Stimulated activated CD8-positive, alpha-beta memory T cell treated with anti-CD3 and anti-CD28 coated beads, Interleukin-4, amount 100 ng/mL, for 1 hour (primary cell): ENCODE measurements at places on chromosomes 3 and 15.

GRCh38 chr3:66000506-66000905 lies 38.2 kb downstream of the MAGI1 start:
- no peak for DNase-seq

GRCh38 chr3:88031642-88032077 lies 27.1 kb downstream of the CGGBP1 start:
- no peak for DNase-seq

- DNase-seq, result no peak
Observed at GRCh38 chr3:150255413-150255812, 152.7 kb upstream of the TSC22D2 start.

DNA sequence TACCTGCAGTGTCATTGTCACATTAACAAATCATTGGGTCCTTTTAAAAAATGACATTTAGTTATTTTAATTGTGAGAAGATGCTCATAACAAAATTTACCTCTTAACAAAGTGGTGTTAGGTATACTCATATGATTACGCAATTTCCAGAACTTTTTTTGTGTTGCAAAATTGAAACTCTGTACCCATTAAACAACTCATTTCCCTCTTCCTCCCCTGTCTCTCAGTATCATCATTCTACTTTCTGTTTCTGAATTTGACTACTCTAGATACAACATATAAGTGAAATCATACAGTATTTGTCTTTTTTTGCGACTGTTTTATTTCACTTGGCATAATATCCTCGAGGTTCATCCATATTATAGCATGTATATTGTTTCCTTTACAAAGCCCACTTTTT lies 58.7 kb upstream of the CHST2 start:
- no peak for DNase-seq

GRCh38 chr15:43550527-43551363 lies 33.3 kb downstream of the MAP1A start:
- no peak for DNase-seq
